Stimulated activated CD4-positive, alpha-beta T cell treated with anti-CD3 and anti-CD28 coated beads, TNF-alpha, amount 100 ng/mL, for 24 hours (primary cell): ENCODE measurements at places on chromosomes 6 and 20.

- DNase-seq, result no peak
Measured at GRCh38 chr20:19960745-19961144, 56.4 kb upstream of the NAA20 start.

- DNase-seq, result no peak
Measured at GRCh38 chr20:21031666-21032065, 74.5 kb downstream of the LINC00237 start.

DNA sequence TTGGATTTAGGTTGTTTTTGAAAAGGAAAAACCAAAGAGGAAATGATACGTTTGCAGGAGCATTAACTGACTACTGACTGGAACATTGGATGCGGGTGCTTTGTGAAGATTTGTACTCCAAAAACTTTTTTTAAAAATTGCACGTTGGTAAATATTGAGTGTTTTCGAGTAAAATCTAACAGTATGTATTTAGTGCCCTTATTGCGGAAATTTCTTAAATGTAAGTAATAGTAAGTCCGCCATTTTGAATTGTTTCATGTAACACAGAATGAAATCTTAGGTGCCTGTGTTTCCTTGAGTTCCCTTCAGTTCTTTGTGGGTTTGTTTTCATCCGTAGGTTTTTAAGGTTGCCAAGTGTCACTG lies 15.2 kb upstream of the LIN28B start:
- no peak for DNase-seq

- no peak for DNase-seq
Measured at GRCh38 chr6:611928-612327, 45.0 kb downstream of the HUS1B start.
